ENCODE measurements at places on chromosomes 2 and 18. TPM values are rescaled to one million over a fixed set of nuclear protein-coding genes. Genes with fewer than 3 reads are reported as not detected.

Gene EPB41L3
- total RNA-seq = 0.10 TPM

Gene PARD6G
- total RNA-seq = not detected

Gene TWIST2
- total RNA-seq = not detected

Gene LIPG
- total RNA-seq = not detected

Gene RAMP1
- 5.8 TPM for total RNA-seq

Gene GKN2
- total RNA-seq = not detected

Gene TMEM198
- total RNA-seq = 0.60 TPM

- DNase-seq = no peak
Observed at GRCh38 chr2:10271509-10271908, 31.2 kb upstream of the HPCAL1 start.

DNA sequence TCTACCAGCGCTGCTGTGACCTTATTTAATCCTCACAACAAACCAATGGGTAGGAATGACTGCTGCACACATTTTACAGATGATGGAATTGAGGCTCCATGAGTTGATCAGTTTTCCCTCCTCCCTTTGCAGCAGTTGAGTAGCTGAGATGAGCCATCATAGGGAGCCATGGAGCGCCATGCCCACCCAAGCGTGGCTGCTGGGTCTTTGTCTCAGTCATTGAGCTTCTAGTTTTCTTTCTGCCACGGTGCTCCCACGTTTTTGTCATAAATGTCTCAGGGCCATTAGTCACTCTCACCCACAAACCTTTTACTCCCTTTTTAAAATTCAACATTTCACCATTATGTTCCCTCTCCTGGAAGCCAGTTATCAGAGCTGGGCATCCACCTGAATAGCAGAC lies 45.8 kb downstream of the TMEM17 start:
- DNase-seq = no peak

DNA sequence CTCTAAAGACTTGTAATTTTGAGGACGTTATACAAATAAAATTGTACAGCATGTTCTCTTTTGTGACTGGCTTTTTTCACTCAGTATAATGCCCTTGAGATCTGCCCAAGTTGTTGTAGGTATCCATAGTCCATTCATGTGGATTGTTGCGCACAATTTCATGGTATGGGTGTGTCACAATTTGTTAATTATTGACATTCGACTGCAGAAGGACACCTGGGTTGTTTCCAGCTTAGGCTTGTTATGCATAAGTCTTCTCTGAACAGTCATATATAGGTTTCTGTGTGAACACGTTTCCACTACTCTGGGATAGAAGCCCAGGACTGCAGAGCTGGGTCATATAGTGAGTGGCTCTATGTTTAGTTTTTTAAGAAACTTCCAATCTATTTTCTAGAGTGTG lies 800.8 kb upstream of the SALL3 start:
- no peak for DNase-seq

GRCh38 chr2:171217330-171217729 lies 56.6 kb upstream of the TLK1 start:
- DNase-seq = no peak

DNA sequence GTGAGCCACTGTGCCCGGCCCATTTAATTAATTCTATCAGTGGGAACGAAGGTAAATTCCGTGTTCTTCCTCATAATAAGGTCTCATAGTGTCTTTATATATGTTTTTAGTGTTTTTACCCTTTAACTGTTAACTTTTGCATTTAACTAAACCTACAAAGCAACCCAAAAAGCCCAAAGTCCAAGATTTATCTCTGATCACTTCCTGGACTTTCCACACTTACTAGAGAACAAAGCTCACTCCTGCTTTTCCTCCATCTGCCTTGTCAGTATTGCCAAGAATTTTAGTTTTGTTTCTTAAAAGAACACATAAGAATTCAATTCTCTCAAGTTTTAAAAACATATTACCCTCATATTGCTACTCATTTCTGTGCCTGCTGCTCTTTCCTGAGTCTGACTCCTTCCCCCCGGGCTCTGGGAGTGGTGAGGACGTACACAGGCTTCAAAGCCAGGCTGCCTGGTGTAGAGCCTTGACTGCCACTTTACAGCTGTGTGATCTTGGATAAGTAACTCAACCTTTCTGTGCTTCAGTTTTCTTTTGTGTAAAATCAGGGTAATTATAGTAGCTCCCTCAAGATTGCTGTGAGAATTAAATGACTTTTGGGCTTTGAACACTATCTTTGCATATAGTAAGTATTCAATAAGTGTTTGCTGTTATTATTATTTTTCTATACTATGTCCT lies 24.9 kb upstream of the GPR155 start:
- no peak for DNase-seq

DNA sequence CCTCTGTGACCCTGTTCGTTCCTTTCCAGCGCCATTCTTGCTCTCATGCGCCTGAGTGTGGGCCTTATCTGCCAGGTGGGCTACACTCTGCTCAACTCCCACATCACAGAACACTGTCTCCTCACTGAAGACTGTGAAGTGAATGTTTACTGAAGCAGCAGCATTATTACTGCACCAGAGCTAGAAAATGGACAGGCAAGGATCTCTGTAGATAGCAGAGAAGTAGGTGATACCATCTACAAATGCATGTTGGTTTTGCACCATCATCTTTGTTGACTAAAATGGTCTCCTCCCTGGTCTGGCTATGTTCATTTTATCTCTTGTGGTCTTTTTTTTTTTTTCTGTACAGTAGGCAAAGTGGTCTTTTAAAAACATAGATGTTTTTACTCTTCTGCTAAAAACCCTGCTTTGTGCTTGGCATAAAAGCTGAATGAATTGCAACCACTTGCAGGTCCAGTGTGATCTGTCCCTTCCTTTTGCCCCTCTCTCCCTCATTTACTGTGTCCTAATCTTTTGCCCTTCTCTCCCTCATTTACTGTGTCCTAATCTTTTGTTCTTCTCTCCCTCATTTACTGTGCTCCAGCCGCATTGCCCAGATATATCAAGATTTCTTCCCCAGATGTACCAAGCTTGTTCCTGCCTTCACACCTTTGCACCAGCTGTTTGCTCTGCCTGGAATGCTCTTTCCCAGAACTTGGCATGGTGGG lies 35.4 kb downstream of the BABAM2 start:
- DNase-seq = no peak

DNA sequence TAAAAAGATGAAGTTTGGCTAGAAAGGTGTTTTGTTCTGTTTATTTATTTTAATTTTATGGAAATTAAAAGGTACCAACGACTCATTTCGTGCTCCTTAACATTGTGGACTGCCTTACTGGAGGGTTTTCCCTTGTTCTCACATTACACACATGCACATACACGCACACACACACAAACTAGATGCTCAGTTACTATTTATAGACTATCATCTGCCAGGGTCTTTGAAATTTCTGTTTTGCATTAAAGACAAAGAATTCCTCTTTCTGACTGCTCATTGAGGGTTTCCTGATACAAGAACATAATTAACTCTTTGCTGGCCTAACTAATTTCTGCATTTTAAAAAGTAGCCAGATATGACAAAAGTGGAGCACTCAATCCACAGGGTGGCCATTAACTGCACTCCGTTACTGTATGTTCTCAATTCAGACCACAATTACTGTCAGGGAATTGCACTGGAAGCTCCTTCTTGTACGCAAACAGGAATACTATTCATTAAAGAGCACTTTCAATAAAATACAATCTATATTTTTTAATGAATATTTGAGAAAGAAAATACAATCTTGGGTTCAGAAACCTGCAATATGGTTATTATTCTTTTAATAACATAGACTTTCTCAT lies 366.9 kb upstream of the GALNT5 start:
- no peak for DNase-seq

- no peak for DNase-seq
Observed at GRCh38 chr18:37471637-37472036, 94.0 kb downstream of the CELF4 start.

DNA sequence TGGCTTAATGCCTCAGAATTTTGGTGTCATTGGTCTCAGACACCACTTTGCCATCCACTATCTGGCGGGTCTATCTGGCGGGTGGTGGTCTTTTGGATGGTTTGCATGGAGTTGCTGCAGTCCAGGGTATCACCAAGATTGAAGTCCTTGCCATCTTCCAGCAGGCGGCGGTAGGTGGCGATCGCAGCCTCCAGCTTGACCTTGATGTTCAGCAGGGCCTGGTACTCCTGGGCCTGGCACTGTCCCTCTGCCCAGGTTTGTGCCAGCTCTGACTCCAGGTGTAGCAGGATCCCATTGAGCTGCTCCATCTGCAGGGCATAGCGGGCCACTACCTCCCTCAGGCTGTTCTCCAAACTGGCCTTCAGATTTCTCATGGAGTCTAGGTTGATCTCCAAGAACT lies 188.2 kb downstream of the MEMO1 start:
- DNase-seq = no peak

- no peak for DNase-seq
Observed at GRCh38 chr2:154459286-154459685, 239.2 kb upstream of the KCNJ3 start.

DNA sequence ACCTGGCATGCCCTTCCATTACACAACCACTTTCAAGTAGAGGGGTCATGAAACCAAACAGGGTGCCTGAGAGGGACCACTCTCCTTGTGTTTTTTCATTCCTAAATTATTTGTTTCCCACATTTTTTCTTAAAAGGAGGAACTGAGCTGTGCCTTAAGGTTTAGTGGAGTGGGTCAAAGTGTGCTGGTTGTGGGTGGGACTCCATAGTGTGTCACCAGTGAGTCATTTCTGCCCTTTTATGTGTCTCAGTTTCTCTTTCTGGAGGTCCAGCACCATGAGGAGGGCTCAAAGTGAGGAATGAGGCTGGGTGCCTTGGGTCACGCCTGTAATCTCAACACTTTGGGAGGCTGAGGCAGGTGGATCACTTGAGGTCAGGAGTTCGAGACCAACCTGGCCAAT lies 37.8 kb downstream of the COMMD1 start:
- no peak for DNase-seq

GRCh38 chr2:30213326-30213725 lies 18.0 kb upstream of the LBH start:
- DNase-seq = no peak

DNA sequence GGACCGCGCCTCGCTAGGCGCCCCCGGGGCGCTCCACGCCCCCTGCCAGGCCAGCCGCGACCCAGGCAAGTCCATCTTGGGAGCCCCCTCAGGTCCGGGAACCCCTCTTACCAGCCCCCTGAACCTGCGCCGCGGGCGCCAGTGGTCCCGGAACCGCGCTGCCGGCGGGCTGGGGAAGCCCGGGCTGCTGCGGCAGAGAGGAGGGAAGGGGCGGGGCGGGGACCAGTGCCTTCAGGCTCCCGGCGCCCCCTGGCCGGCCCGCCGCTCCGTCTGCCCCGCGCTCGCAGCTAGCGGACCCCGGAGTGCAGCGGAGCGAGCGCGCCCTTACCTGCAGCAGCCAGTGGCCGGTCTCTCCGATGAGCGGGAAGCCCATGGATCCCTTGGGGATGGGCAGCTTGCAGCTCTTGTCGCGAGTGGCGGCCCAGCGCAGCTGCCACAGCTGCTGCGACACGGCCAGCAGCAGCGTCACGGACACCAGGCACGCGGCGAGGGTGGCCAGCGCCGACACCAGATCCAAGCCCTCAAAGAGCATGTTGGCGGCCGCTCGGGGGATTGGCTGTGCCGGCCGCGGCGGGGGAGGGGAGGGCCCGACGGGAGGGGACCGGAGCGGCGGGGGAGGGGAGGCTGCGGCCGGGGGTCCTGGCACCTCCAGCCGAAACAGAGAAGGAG lies at the start of gene CYP26B1:
Gene CYP26B1, minus strand, starts transcription at position 560 of the 669 bp plus-strand sequence. Its CDS starts 28 bp downstream, at position 532.
- peak; percentile 17 for DNase-seq

GRCh38 chr2:164896634-164897355 lies 55.2 kb upstream of the COBLL1 start:
- DNase-seq = peak; percentile 23

- DNase-seq = no peak
Observed at GRCh38 chr2:100981011-100981410, 21.1 kb upstream of the RPL31 start.

DNA sequence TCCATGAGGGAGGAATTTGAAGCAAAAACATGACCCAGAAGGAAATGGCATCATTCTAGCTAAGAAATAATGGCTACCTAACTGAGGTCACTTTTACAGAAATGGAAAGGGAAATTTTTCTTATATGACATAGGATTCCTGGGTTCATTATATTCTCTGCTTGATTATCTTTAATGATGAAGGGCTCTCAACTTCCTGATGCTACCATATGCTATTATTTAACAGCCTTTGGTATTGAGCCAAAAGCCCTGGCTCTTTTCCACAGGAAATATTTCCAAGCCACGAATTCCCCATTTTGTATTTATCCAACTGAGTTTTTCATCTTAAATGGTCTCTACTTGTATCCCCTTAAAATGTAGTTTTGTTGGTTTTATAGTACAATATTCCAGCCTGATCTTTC lies 63.2 kb upstream of the NPAS2 start:
- DNase-seq = no peak

DNA sequence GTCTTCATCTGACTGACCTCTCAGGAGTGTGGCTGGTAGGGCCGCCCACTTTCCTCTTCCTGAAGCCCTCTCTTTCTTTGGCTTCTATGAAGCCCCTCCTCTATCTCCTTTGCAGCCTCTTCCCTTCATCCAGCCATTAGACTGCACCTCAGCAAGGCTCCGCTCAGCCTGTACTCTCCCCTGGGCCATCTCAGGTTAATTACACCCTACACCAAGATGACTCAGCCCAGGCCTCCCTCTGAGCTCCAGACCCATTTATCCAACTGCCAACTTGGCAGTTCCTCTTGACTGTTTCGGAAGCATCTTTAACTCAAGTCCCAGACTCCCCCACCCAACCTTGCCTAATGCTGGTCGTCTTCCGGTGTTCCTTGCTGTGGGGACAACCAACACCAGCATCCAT lies 5.8 kb upstream of the WNT6 start:
- DNase-seq = no peak

DNA sequence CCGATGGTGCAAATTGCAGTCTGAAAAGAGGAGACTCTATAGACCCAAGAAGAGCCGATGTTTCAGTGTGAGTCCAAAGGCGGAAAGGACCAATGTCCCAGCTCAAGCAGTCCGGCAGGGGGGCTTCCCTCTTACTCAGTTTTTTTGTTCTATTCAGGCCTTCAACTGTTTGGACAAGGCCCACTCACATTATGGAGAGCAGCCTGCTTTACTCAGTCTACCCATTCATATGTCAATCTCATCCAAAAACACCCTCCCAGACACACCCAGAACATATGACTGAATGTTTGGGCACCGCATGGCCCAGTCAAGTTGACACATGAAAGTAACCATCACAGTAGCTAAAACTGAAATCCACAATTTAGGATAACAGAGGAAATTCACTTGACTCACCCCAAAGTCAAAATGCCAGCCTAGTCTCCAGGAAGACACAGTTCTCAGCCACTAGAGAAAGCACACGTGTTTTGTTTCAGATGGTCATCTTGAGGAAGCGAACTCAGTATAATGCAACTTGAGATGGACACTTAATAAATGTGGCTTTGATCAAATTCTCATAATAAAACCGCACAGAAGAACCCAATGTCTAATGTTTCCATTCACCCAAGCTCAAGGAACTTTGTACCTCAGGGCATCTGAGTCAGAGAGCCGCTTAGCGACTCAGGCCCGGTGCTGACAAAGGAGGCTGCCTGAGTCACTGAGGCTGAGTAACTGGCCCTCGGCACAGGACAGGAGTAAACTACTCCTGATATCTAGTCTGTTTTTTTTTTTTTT lies 2.4 kb downstream of the FHL2 start:
- DNase-seq = no peak
